ENCODE measurements at places on chromosomes 6 and 20. TPM values are rescaled to one million over a fixed set of nuclear protein-coding genes. Genes with fewer than 3 reads are reported as not detected.

DNA sequence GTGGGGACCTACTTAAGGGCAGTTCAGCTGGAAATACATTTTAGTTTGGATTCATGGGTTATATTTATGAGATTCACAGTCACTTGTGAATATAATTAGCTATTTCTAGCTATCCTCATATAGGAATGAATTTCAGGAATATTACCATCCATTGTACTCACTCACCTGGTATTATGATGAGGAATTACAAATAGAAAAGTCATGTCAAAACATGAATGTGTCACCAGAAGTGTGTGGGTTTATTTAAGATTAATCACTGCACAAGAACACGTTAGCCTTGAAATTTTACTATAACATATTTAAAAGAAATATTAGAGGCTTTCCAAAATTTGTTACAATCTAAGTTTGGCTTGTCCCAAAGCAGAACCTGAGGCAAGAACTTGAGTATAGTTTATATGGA lies 510.5 kb downstream of the PHF3 start:
- no peak for DNase-seq
- no peaks in the 10 kb centered on the region for H3K36me3 ChIP-seq
- no peak overlapping the region for H3K4me3 ChIP-seq
- no peaks in the 10 kb centered on the region for H3K27me3 ChIP-seq
- no peaks in the 10 kb centered on the region for H3K4me1 ChIP-seq

- peaks cover 48% of the 10 kb centered on the region for H3K4me1 ChIP-seq
- no peak for DNase-seq
- H3K36me3 ChIP-seq = peaks cover 72% of the 10 kb centered on the region
Measured at GRCh38 chr20:1370548-1371110, 22.2 kb downstream of the FKBP1A start.

DNA sequence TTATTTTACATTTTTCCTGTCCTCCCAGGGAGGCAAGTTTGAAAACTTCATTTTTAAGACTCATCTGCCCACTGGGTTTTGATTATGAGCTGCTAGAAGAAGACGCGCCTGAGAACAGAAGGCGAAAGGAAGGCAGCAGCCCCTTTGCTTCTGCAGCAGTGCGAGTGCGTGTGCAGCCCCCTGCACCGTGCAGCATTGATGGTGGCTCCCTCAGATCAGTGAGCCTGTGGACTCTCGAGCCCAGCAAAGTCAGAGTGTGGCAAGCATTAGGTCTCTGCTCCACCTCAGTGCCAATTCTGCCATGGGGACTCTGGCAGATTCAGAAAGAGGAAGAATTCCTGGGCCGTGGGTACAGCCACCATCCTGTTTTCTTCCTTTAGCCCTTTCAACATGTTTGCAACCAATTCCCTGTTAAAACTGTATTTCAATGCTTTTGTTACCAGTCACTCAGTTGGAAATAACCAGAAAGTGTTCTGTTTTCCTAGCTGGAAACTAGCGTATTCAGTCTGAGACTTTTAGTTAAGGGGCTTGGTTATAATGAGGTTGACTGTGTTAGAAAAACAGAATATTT lies 134.8 kb upstream of the OGFRL1 start:
- no peaks in the 10 kb centered on the region for H3K4me1 ChIP-seq
- H3K36me3 ChIP-seq = no peaks in the 10 kb centered on the region
- DNase-seq = no peak
- no peaks in the 10 kb centered on the region for H3K27me3 ChIP-seq
- no peak overlapping the region for H3K27ac ChIP-seq

DNA sequence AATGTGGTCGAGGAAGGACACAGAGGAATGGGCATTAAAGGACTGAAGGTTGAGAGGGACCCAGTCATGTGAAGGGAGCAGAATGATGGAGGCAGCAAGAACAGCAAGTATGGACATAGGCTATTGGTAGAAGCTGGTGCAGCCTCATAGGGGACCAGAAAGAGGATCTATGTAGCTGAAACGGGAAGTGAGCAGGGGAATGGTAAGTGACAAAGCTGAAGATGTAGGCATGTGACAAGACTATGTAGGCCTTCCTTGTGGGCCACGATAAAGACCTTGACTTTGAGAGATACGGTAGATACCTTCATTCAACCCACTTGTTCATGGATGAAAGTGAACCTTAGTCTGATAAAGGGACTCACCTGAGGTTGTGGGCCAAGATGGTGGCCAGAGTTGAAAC lies 3.5 kb downstream of the CTNNBL1 start:
- no peak overlapping the region for H3K4me3 ChIP-seq
- peaks cover 20% of the 10 kb centered on the region for H3K36me3 ChIP-seq
- DNase-seq = no peak
- peaks cover 5% of the 10 kb centered on the region for H3K27me3 ChIP-seq
- no peak overlapping the region for H3K27ac ChIP-seq

- H3K4me3 ChIP-seq = no peak overlapping the region
- H3K27me3 ChIP-seq = no peaks in the 10 kb centered on the region
- no peak for DNase-seq
- H3K4me1 ChIP-seq = no peaks in the 10 kb centered on the region
- no peaks in the 10 kb centered on the region for H3K36me3 ChIP-seq
Measured at GRCh38 chr6:141134723-141135122, 998.0 kb upstream of the GJE1 start.

GRCh38 chr6:30781743-30782424 lies 37.5 kb upstream of the IER3 start:
- peak overlapping the region; percentile 85 for H3K27ac ChIP-seq
- H3K36me3 ChIP-seq = peaks cover 6% of the 10 kb centered on the region
- no peaks in the 10 kb centered on the region for H3K27me3 ChIP-seq
- H3K4me1 ChIP-seq = peaks cover 72% of the 10 kb centered on the region

GRCh38 chr6:53795702-53796450 lies 1.1 kb downstream of the LRRC1 start:
- peaks cover 20% of the 10 kb centered on the region for H3K27me3 ChIP-seq
- no peak overlapping the region for H3K27ac ChIP-seq
- H3K4me1 ChIP-seq = peaks cover 14% of the 10 kb centered on the region
- H3K36me3 ChIP-seq = no peaks in the 10 kb centered on the region
- H3K4me3 ChIP-seq = peak overlapping the region; percentile 97

- H3K36me3 ChIP-seq = no peaks in the 10 kb centered on the region
- no peak overlapping the region for H3K4me3 ChIP-seq
- DNase-seq = no peak
- no peaks in the 10 kb centered on the region for H3K4me1 ChIP-seq
- no peak overlapping the region for H3K27ac ChIP-seq
Measured at GRCh38 chr6:69974193-69974592, 107.8 kb downstream of the COL19A1 start.

- H3K4me1 ChIP-seq = no peaks in the 10 kb centered on the region
- H3K4me3 ChIP-seq = no peak overlapping the region
- no peaks in the 10 kb centered on the region for H3K36me3 ChIP-seq
- H3K27me3 ChIP-seq = peaks cover 2% of the 10 kb centered on the region
Measured at GRCh38 chr20:10090588-10091166, 55.9 kb downstream of the ANKEF1 start.

- H3K4me3 ChIP-seq = peak overlapping the region; percentile 81
- H3K27ac ChIP-seq = peak overlapping the region; percentile 60
- no peaks in the 10 kb centered on the region for H3K27me3 ChIP-seq
- H3K4me1 ChIP-seq = peaks cover 36% of the 10 kb centered on the region
- peak; percentile 14 for DNase-seq
Measured at GRCh38 chr6:25279748-25280343, 672 bp downstream of the CARMIL1 start.

DNA sequence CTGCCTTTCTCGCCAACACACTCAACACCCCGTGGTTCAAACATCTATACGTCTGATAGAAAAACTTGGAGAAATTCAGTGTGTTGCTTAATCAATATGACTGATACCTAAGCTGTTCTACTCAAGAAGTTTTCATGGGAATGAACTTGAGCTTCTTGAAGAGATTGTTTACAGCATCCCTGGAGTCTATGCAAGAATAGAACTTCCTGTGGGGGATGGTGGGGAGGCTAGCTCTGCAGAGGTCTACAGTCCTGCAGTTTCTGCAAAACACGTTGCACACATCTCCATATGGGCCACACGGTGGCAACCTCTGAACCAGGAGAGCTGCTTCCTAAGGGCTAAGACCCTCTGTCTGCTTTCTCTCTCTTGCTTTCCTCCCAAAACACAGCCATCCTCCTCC lies 32.7 kb upstream of the FANCE start:
- peak; percentile 44 for DNase-seq
- no peak overlapping the region for H3K4me3 ChIP-seq
- H3K36me3 ChIP-seq = peaks cover 27% of the 10 kb centered on the region
- no peaks in the 10 kb centered on the region for H3K27me3 ChIP-seq

DNA sequence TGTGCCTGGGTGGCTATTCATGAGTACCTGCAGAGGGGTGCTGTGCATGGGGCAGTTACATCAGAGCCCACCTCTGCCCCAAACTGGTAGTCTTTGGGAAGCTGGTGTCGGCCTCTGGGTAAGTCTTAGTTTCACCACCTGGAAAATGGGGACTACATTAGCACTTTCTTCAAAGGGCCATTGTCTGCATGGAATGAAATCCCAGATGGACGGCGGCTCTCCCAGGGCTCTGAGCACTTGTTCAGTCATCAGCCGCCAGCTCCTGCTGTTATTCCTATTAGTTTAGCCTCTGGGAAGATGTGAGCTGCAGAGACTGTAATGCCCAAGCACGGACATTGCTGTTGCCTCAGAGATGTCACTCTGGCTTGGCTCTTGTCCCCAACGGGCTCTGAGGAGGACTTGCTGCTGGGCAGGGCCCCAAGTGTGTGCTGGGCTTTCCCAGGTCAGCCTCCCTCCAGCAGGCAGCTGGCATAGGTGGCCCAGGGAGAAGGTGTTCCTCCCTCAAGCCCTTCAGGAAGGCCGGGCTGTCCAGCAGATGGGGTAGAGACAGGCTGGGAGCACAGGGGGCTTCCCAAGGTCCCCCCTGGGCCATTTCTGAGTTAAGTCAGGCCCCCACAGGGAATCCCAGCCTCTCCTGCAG lies 268.3 kb downstream of the TFAP2C start:
- no peak overlapping the region for H3K27ac ChIP-seq
- peaks cover 1% of the 10 kb centered on the region for H3K36me3 ChIP-seq
- no peak for DNase-seq
- H3K4me1 ChIP-seq = peaks cover 10% of the 10 kb centered on the region
- peaks cover 3% of the 10 kb centered on the region for H3K27me3 ChIP-seq
- no peak overlapping the region for H3K4me3 ChIP-seq

- no peak overlapping the region for H3K4me3 ChIP-seq
- H3K27ac ChIP-seq = peak overlapping the region; percentile 35
- peaks cover 3% of the 10 kb centered on the region for H3K4me1 ChIP-seq
Measured at GRCh38 chr6:136586295-136586694, 36.1 kb upstream of the MAP7 start.

DNA sequence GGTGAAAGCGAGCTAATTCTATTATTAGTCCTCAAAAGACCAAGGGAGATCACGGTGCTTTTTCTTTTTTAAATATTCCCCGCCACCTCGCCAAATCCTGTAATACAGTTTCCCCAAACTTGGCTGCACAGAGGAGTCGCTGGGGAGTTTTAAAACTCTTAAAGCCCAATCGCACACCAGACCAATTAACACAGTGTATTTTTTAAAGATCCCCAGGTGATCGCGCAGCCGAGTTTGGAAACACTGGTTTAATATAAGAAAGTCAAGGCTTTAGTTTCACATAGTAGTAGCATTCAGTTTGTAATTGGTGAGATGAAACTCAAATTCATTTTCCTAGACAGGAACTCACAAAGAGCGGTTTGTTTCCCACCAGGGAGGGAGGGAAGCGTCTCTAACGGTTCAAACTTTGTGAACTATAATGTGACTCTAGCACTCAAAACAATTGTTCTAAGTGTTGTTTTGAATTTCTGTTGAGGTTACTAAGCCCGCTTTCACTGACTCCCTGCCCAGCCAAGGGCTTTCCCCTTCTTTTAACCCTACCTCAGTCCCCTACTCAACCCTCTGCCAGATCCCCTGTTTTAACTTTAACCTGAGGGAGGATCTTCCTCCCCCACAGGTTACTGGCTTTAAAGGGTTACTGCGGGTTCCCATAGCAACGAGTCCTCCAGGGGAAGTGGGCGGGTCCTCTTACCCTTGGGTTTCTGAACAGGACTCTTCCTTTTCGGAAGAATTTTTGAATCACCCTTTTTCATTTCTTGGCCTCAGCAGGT lies 25.7 kb upstream of the BTBD3 start:
- DNase-seq = peak; percentile 65
- H3K4me3 ChIP-seq = peak overlapping the region; percentile 69
- peaks cover 16% of the 10 kb centered on the region for H3K4me1 ChIP-seq
- H3K36me3 ChIP-seq = no peaks in the 10 kb centered on the region

GRCh38 chr6:137218917-137219663 lies at the start of gene IFNGR1:
TSS of gene IFNGR1 (minus strand) at chr6:137219385. CDS start at chr6:137219327, 58 bp downstream.
- peaks cover 5% of the 10 kb centered on the region for H3K36me3 ChIP-seq
- DNase-seq = peak; percentile 98

- H3K4me3 ChIP-seq = no peak overlapping the region
- no peak overlapping the region for H3K27ac ChIP-seq
- DNase-seq = peak; percentile 11
Measured at GRCh38 chr6:156345700-156346099, 431.5 kb upstream of the ARID1B start.

DNA sequence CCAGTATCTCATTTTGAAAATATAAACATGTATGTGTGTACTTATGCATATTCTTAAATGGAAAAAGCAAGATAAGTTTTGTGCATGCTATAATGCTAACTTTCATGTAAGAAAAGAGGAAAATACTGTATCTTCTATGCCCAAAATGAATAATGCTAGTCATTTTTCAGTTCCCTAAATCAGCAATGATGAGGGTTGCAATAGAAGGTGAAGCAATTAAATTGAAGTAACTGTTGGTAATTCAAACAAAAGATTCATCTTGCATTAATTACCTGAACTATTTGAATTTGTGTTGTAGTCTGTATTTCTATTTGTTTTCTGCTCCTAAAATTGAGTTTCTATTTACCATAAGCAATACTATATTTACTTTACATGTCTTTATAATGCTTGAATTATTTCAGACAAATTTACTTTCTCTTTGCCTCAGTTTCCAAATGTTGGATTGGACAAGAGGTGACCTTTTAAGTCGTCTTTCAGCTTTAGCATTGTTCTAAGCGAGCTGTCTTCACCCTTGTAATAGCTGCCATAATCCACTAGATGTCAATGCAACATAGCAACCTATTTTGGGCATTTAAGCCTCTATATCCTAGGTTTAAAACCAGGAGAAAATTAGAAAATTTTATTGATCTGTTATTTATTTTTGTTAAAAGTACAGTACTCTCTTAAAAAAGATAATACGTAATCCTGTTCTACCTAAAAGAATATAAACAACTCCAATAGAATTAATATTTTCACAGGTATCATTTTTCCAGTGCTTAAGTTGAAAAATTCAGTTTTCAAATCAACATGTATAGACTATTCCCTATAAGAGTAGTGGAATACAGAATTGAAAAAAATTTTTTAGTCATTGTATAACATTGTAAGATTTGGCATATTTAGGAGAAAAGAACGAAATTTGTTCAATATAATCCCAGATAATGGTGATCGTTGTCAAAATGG lies 52.3 kb upstream of the IFNGR1 start:
- peaks cover 6% of the 10 kb centered on the region for H3K27me3 ChIP-seq
- no peak overlapping the region for H3K4me3 ChIP-seq
- no peaks in the 10 kb centered on the region for H3K36me3 ChIP-seq
- peaks cover 10% of the 10 kb centered on the region for H3K4me1 ChIP-seq

NT5E gene
- total RNA-seq = 6.7 TPM

HLA-DRB5 gene
- total RNA-seq = 5.9 TPM

PTPN1 gene
- 65.1 TPM for total RNA-seq

RAE1 gene
- 42.9 TPM for total RNA-seq

SPTLC3 gene
- total RNA-seq = 0.77 TPM

CEP85L gene
- total RNA-seq = 40.3 TPM

PKHD1 gene
- not detected for total RNA-seq

REPS1 gene
- 44.9 TPM for total RNA-seq

LIN28B gene
- not detected for total RNA-seq

PAK5 gene
- total RNA-seq = not detected

PAQR8 gene
- total RNA-seq = 12.9 TPM

SDHAF4 gene
- total RNA-seq = 18.9 TPM

IL20RA gene
- not detected for total RNA-seq

FAM209A gene
- 0.83 TPM for total RNA-seq
